ENCODE measurements at places on chromosomes 13 and 19.

DNA sequence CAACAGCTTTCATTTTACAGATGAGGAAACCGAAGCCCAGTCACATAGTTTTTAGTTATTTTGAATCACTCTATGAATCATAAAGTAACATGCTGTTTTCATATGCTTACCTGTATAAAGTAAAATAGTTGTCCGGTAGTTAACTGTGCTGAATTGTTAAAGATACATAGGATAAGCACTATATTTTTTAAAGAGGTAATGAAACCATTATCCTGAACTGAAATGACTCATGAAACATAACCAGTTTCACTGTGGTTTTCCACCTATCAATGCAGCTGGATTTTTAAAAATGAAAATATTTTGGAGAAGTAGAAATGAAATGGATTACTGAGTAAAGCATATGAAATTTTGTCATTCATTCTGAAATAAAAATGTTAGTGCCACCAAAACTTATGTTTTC is 655.0 kb downstream of the OLFM4 start:
- no peak for DNase-seq

- DNase-seq, result no peak
Observed at GRCh38 chr19:50647879-50648615, 1.2 kb upstream of the C19orf81 start.

DNA sequence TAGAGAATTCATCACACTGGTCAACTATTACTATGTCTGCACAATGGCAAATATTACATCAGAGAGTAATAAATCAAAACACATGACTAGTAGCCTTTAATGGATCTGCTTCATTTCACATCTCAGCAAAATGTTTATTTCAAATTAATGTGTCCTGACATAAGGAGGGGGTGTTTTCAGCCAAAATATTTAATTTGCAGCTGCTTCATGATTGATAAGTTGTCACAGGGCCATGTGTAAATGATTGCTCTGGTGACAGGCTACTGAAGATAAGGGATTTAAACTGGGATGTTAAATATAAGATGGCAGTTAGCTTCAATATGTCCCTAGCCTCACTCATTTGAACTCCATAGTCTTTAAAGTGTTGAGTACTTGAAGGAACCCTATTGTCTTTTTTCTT is 303.3 kb downstream of the OXGR1 start:
- no peak for DNase-seq

DNA sequence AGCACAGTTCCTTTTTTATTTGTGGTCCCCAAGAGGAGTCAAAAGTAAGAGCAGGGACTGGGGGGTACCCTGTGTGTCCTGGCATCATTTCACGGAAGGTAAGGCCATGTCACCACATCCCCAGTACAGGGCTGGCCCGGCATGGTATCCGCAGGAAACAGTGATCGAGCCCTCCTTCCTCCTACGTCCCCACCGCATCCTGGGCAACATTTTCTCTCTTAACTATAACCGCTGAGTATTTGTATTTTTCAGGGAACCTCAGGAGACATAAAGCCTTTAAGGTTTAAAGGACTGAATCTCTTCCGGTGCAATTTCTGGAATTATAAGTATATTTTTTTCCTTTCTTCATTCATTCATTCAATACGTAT is 13.6 kb upstream of the LATS2 start:
- DNase-seq, result no peak

DNA sequence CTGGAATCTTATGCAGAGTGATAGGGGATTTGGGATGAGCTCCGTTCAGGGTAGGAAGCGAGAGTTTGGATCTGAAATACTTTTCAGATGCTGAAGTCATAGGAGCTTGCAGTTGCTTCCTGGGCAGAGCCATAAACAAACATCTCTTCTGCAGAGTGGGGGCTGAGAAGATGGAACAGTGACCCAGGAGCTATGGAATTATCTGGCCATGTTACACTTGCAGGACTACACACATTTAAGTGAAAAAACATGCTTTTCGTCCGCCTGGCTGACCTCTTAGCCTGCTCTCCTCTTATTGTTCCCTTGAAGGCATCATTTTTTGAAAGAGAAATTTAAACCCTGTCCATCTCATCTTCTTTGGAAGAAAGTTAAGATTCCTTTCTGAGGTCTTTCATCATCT is 40.7 kb downstream of the PSG11 start:
- DNase-seq, result no peak

- DNase-seq, result no peak
Observed at GRCh38 chr13:23656637-23657371, 86.6 kb downstream of the TNFRSF19 start.
